ENCODE measurements at places on chromosomes 2 and 18.
A peak's percentile ranks its signal among the peaks of the same experiment; 100 is the strongest.

GRCh38 chr2:138712212-138712979 is 67.8 kb downstream of the NXPH2 start:
- no peak for DNase-seq

DNA sequence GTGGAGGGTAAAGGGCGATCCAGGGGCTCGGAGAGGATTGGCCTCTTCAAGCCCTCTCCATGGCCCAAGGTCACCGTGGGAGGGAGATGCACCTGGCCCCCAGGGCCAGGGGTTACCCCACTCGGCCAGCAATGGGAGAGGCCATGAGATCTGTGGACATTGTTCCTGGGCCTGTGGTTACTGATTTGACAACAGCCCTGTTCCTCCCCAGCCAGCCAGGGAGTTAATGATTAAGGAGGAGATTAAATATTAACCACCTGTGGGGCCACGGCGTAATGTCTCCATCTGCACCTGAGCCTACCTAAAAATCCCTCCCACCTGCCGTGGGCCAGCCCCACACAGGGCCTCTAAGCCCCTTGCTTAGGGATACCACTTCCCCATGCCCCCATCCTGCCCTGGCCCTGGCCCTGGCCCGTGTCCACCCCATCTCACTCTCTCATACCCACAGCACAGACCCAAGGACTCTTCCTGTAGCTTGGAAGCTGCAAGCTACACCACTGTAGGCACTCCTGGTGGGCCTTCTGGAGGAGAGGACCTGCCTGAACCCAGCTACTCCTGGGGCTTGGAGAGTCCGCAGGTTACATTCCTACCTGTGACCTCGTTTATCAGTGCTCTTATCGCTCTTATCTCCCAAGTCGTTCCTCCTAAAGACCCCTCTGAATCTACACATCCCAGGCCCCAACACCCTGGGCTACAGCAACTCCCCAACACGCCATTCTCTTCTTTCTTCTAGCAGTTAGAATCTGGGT is 32.1 kb downstream of the ZFP36L2 start:
- DNase-seq = no peak

GRCh38 chr2:201964631-201965206 is 68.9 kb upstream of the FZD7 start:
- peak; percentile 10 for DNase-seq

GRCh38 chr2:217262911-217263310 is 403.0 kb upstream of the TNP1 start:
- DNase-seq = no peak

DNA sequence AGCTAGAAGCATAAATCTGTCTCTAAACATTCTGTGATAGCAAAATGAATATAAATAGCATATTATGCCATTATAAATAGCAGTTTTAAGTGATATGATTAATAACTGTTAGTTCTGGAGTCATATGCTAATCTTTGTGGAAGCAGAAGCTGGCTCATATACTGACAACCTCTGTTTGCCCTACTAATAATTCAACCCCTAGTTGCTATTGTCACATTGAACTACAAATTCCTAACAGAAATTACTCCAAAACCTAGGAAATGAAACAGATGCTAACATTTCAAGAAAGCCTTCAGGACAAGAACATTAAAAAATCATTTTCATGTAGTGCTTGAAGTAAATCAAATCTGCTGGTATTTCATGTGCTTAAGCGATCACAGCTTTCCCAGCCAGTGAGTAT is 28.2 kb downstream of the CALCRL start:
- no peak for DNase-seq

DNA sequence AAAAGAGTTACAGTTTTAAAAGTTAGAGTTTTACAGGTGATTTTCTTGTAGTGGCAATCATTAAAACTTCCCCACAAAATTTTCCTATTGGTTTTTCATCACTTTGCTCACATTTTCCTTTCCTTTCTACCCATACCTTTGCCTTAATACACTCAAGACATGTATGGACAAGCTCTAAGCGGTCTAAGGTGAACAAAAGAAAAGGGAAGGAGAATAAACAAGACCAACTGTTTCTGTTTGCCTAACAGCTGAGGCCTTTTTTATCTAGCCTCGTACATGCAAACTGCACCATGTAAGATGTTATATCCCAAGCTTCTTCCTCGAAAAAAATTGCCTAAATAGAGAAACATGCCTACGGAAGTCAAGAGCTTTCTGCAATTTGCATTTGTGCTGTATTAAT is 33.9 kb upstream of the TBC1D8 start:
- no peak for DNase-seq
